ENCODE measurements at places on chromosomes 4 and X.

GRCh38 chr4:8580321-8581093, at the start of gene GPR78:
GPR78 (plus strand) TSS chr4:8580392; CDS start chr4:8580983, 591 bp downstream.
- peak; percentile 75 for DNase-seq

DNA sequence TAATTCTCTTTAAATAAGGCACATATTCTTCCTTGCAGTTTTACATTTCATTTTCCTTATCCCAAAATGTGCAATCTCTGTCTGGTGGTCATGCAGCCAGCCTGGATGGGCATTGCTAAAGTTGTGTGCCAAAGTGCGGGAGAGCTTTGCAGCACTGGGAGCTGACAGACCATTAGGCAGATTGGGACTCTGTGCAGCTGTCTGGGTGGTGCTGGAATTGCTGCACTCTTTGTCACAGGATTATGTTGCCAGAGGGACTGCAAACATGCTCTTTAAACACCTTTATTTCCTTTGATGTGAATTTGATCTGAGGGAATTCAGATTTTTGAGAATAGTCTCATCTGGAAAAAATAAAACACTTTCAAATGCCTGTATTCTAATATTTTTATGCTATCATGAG, 956.2 kb upstream of the DIAPH2 start:
- DNase-seq: no peak

DNA sequence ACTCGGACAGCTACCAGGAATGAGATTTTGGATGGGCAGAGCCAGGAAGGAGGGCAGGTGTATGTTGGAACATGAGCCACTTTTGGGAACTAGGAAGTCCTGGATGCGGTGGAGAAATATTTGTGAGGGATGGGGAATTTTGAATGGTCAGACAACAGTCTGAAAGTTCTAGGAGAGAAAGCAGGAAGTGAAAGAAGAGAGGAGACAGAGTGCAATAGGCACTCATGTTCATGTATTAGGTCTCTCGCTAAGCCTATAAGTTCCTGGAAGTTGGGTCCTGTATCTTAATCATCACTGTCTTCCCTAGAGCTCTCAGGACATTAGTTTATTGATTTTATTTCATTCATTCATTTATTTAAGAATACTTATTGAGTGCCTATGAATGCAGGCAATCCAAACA, 65.7 kb upstream of the CITED1 start:
- no peak for DNase-seq

DNA sequence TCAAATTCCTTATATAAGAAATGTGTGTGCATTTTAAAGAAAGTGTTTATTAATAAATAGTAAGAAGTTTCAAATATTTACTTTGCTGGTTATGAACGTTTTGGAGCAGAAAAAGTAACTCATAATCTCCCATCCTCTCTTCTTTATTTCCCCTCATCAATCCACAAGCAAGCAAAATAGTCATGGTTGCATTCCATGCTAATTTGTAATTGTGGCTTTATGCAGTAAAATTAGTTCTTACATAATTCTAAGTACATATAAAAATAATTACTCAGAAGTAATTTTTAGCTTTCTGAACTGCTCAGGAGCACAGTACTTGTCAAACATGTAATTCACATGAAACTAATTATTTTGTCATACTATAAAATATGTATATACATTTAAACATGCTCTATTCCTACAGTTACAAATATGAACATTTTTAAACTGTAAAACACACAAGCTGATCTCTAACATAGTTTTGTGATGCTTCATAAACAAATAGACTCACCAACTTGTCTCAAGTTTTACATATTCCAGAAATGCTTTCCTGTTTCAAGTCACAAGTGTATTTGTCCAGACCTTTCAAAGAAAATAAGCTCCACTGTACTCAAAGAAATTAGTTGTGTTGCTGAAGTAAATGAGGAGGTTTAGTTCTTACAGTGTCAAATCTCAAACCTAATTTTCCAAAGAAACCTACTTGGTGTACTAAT, 218.9 kb downstream of the PABPC4L start:
- DNase-seq: no peak

- DNase-seq: peak; percentile 7
Observed at GRCh38 chrX:111170017-111170416, 74.0 kb downstream of the PAK3 start.

DNA sequence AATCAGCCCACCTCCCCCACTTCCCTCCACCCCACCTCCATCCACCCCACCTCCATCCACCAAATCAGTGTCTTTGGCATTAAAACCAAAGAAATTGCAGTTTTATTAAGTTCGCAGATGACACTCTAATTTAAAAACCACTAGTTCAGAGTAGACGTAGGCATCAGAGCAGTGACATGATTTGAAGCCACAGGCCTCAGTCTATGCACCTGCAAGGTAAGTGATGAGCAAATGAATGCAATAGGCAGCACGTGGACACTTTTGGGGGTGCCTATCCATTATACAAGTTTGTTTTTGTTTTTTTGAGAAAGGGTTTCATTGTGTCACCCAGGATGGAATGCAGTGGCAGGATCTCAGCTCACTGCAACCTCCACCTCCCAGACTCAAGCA, 88.0 kb upstream of the TRIM2 start:
- DNase-seq: no peak

GRCh38 chr4:171561419-171561818, 251.8 kb upstream of the GALNTL6 start:
- DNase-seq: no peak

DNA sequence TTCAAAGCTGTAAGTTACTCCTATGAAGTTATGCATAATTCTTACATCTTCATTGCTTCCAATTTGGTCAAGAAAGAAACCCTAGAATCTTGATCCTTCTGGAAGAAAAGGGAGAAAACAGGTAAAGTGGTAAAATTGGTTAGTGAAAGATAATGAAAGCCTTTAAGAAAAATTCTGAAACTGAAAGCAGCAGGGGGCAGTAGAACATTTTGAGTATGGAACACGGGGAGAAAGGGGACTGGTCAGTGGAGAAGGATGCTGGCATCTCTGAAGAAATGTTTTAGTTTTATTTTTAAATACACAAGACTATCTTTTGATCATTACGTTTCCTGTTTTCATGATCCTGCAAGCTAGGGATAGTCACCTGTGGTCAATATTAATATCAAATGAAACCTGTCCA, 54.3 kb downstream of the SLIT2 start:
- no peak for DNase-seq

Data from activated CD4-positive, alpha-beta T cell treated with anti-CD3 and anti-CD28 coated beads for 36 hours (primary cell).